ENCODE measurements at places on chromosomes 7 and 10.

- no peak for DNase-seq
Observed at GRCh38 chr7:24227603-24228359, 56.2 kb upstream of the NPY start.

GRCh38 chr10:7007600-7008190, 403.1 kb downstream of the SFMBT2 start:
- DNase-seq, result no peak

GRCh38 chr7:1236132-1236661, 3.5 kb downstream of the UNCX start:
- DNase-seq, result no peak

DNA sequence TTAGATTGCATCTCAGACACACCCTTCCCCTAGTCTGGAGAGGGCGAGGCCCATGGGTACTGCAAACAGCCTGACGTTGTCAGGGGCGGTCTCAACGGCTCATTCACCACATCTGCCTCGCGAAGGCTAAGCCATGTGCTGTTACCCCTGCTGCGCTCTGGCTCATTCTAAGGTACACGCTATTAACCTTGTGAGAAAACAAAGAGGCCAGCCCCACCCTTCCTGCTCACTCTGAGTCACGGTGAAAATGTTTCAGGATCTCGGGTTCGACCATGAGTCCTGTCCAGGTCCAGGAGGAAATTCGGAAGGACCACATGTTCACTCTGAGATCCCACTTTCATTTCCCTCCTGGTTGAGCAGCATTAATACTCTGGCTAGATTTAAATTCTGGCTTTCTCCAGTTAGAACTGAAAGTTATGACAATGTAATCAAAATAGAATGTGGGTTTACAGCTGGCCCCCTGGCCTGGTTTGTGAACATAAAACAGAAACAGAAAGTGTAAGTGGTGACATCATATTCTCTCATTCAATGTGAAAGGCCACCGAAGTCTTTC, 55.2 kb downstream of the EGFR start:
- DNase-seq, result peak; percentile 99

DNA sequence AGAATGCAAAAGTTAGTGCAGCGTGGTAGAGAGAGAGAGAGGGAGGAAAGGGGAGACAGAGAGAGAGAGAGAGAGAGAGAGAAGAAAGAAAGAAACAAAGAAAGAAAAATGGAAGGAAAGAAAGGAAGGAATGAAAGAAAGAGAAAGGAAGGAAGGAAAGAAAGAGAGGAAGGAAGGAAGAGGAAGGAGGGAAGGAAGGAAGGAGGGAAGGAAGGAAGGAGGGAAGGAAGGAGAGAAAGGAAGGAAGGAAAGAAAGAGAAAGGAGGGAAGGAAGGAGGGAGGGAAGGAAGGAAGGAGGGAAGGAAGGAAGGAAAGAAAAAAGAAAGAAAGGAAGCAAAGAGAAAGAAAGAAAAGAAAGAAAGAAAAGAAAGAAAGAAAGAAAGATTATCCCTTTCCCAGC, 209.8 kb upstream of the MYO3A start:
- DNase-seq, result no peak

GRCh38 chr7:134782121-134782623, 2.7 kb downstream of the CALD1 start:
- DNase-seq, result no peak

DNA sequence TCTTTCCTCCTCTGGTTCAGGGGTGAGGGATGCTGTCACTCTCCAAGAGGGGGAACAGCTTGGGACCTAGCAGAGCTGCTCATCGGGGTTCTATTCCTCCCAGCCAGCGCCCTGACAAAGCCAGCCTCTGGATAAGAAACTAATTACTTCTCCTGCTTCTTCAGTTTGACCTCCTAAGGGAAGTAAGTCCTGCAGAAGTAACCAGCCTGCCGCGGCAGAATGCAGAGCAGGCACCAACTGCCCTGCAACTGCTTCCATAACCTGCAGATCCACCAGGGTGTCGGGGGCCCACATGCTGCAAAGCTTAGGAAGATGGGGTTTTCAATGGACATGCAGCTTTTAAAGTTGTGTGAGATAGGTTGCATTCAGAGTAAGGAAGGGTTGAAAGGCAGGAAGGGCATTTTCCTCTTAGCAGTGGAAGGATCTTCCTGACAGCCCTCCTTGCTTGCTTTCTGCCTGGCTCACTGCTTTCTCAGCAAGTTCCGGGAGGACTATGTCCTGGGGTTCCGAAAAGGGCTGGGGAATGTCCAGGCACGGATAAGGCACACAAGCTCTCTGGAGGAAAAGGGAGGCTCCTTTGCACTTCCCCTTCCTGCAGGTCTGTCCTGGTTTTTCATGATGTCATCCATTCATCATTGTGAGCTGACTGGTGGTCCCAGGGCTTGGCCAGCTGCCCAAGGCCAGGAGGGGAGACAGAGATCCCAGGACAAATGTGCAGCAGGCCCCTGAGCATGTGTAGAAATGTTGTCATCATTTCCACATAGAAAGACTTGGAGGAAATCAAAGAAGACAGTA, 24.3 kb upstream of the CALU start:
- DNase-seq, result no peak

DNA sequence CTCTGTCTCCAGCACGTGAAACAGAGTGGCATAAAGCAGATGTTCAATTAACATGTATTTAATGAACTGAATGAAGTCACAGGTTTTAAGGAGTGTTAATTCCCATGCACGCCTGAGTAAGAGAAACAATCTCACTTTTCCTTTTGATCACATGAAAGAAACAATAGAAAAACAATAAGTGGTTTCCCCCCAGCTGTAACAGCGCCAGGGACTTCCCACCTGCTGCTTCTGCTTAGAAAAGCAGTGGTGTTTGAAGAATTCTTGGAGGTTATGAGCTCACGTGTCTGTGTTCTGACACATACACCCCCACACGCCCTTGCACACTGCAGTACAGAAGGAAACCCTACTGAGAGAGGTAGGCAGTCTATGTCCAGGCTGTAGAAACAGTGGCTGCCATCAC, 51.3 kb upstream of the FRMD4A start:
- peak; percentile 75 for DNase-seq

- DNase-seq, result peak; percentile 68
Observed at GRCh38 chr7:133365917-133366316, 113.0 kb downstream of the EXOC4 start.

DNA sequence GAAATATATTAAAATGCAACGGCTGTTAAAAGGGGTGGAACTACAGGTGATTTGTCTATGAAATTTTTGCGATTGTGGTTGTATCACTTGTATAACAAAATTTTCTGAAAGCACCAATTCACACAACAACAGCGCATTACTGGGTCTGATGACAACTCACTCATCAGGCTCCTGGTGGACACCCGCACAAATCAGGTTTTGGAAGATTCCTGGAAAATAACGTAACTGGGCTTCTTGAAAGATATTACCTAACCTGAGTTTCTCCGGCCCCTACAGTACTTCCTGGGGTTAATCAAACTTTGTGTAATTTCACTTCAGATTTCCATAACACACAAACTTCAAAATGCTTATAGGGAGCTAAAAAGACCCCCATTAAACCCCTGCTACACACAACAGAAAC, 7.6 kb downstream of the SNX8 start:
- peak; percentile 90 for DNase-seq

GRCh38 chr10:7544203-7544602, 122.6 kb downstream of the ITIH5 start:
- DNase-seq, result no peak

Data from NCI-H226 (cell line).